Activated CD8-positive, alpha-beta memory T cell treated with anti-CD3 and anti-CD28 coated beads for 4 hours (primary cell): ENCODE measurements at places on chromosomes 1 and 21.

- DNase-seq: no peak
Observed at GRCh38 chr1:89170170-89171066, 5.4 kb downstream of the GBP7 start.

DNA sequence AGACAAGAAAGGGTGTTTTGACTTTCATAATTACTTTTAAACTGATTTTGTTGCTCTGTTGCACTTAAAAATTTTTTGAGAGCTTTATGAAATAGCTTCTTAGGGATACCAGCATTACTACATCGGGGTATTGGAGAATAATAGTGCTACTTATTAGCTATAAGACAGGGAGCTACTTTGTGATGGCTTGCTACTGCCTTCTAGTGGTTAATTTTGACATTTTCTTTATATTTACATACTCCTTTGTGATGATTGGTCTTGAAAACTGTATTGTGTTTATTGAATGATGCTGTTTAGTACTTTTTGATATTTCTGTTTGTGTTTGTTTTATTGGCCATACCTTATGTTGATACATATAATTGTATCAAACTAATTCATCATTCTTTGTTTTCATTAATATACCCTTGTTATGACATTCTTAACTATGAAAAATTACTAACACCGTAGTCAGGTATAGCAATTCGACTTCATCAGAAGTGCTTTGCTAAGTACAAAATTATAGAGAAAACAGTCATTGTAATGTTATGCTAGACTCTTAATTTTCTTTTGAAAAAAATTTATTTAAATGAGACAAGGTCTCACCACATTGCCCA is 85.5 kb downstream of the CLIC4 start:
- no peak for DNase-seq

- no peak for DNase-seq
Observed at GRCh38 chr1:30901798-30902581, 6.6 kb downstream of the SDC3 start.

- DNase-seq: no peak
Observed at GRCh38 chr1:17137441-17137840, 18.2 kb upstream of the PADI2 start.

- DNase-seq: no peak
Observed at GRCh38 chr1:16979475-16980327, 719 bp downstream of the MFAP2 start.

DNA sequence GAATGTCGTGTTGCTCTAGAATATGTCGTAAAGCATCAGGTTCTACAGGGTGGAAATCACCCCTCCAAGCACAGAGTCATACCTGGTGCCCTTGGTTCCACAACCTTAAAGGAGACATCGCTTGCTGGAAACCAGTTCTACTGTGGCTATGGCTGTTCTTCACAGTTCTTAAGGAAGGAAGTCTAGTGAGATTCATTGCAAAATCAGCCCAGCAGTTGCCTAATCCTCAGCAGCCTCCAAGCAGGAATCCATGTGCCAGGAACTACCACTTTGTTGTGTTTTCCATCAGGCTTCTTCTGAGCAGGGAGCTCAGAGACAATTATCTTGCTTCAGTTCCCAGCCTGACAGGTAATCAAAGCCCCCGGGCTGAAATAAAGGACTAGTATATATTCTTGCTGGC is 45.0 kb upstream of the SLC35F3 start:
- no peak for DNase-seq

DNA sequence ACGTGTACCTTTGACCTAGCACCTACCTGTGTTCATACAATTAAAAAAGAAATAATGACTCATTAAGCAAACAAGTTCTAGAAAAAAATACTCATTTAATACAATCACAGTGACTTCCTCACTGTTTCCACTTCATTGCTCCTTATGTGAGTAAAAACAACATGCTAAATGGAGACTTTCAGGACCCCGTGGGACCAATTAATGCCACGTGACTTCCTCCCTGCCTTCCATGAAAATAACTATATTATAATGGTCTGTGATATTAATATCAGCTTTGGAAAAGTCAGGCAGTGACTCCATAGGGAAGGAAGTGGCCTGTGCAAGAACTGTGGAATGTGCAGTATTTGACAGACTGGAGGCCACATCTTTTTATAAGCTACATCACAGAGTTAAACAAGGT is 337.8 kb downstream of the HLX start:
- no peak for DNase-seq

DNA sequence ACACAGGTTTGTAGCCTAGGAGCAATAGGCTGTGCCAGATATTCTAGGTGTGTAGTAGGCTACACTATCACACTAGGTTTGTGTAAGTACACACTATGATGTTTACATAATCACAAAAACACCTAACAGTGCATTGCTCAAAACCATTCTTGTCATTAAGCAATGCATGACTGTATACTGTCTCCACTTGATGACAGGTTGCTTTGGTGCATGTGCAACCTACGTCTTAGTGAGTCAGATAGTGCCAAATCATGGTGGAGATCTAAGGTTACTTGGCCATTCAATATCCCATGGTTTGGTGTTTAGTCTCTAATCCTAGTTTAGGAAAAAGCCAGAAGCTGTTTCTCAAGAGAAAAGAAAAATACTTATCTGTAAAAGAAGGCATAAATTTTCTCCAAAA is 181.1 kb downstream of the KCNK2 start:
- DNase-seq: no peak

- no peak for DNase-seq
Observed at GRCh38 chr1:228478326-228478725, 8.9 kb upstream of the RNF187 start.

DNA sequence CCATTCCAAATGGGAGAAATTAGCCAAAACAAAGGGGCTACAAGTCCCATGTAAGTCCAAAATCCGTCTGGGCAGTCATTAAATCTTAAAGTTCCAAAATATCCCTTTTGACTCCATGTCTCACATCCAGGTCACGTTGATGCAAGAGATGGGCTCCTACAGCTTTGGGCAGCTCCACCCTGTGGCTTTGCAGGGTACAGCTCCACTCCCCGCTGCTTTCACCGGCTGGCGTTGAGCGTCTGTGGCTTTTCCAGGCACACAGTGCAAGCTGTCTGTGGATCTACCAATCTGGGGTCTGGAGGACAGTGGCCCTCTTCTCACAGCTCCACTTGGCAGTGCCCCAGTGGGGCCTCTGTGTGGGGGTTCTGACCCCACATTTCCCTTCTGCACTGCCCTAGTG is 130.2 kb downstream of the TPR start:
- no peak for DNase-seq

DNA sequence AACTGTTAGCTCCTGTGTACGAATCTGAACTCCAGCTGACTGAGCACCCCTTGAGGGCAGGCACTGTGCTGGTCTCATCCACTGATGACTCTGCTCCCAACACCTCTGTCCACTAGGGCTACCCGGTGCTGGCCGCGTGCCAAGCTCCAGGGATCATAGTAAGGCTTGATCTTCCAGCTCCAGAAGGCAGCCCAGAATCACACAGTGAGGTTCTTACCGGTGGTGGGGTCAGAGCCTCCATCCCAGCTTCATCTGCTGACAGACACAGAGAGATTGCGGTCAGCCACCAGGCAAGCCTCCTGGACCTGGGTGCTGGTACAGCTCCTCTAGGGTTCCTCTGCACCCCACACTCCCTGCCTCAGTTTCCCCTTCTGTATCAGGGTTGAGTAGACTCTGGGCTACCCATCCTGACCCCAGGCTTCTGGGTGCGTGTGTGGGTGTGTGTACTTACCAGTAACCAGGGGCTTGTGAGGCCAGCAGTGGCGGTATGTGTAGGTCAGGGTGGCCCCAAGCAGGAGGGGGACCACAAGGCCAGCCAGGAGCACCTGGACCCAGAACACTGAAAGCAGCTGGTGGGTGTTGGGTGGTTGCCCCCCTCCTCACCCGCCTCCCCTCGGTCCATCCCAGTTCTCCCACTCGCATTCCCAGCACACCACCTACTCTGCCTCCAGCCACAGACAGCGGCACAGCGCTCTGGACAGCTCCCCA is 3.4 kb downstream of the TNFRSF25 start:
- no peak for DNase-seq

DNA sequence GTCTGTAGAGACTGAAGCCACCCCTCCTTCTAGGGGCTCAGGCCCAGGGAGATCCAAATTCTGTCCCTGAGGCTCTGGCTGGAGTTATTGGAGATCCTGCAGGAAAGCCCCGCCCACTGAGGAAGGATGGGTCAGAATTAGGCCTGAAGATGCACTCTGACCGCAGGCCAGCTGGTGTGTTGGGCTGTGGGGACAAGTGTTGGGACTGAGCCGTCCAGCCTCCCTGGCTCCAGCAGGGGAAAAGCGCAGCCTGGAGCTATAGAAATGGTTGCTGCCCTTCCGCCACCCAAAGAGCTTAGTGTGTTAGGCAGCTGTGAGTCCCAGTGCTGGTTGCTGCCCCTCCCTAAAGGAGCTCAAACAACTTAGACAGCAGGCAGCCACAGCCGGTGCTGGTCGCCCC is 33.0 kb upstream of the PRRX1 start:
- no peak for DNase-seq

DNA sequence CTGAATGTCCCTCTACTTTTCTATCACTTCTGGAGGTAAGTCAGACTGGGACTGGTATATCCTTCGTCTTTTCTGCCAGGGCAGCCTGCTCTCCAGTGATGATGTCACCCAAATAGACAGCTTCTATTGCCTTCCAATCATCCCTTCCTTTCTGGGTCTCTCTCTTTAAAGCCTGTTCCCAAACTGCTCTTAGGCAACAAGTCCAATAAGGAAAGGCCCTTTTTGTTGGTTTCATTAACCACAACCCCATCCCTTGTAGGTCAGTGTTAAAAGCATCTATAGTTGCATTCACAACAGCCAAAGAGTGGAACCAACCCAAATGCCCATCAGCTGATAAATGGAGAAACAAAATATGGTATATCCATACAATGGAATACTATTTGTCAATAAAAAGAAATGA is 114.4 kb downstream of the CNIH3 start:
- DNase-seq: no peak

DNA sequence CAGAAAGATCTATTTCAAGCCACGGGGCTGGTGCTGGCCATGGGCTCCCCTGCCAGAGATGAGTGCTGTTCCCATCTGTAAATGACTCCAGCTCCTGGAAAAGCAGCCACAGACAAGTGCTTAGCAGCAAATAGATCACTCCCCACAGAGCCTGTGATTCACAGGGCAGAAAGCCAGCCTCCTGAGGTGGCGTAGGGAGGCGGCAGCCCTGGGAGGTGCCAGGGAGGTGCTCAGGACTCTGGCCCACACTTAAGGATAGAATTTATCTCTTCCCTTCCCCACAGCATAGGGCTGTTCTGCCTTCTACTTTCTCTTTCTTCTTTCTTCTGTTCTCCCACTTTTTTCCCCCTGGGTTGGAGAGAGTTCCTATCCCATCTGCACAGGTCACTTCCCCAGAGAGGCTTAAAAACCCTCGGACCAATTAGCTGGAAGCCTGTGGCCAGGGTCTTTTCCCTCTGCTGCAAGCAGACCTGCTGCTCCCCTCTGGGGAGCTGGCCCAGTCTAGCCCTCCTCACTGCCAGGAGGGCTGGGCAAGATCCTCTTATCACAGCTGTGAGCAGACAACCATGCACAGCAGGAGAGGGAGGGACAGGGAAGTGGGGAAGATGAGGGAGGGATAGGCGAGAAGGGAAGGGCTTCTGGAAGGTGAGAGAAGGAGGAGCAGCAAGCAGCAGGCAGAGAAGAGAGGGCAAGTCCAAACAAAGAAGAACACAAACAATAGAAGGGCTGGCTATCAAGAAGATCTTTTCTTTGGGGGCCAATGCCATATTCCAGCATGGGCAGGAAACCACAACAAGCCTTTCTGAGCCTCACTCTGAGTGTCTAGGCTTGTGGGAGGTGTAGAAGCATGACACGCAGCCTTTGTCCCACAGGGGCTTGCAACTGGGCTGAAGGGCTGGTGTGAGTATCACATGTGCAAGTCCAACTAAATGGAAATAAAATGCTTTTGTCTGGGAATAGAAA is 41.0 kb downstream of the KCND3 start:
- DNase-seq: no peak

DNA sequence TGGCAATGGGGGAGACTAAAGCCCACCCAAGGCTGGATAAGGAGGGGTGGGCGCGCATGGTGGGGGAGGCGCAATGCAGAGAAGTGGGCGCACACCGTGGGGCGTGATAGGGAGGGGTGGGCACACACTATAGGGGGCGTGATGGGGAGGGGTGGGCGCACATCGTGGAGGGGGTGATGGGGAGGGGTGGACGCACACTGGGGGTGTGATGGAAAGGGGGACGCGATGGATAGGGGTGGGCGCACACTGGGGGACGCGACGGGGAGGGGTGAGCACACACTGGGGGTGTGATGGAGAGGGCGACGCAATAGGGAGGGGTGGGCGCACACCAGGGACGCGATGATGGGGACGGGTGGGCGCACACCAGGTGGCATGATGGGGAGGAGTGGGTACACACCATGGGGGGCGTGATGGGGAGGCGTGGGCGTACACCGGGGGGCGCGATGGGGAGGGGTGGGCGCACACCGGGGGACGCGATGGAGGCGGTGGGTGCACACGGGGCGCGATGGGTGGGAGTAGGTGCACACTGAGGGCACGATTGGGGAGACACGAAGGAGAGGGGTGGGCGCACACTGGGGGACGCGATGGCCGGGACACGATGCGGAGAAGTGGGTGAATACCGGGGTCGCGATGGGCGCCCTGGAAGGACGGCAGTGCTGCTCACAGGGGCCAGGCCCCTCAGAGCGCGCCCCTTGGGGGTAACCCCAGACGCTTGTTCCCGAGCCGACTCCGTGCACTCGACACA is 929 bp downstream of the SUMO3 start:
- DNase-seq: no peak

DNA sequence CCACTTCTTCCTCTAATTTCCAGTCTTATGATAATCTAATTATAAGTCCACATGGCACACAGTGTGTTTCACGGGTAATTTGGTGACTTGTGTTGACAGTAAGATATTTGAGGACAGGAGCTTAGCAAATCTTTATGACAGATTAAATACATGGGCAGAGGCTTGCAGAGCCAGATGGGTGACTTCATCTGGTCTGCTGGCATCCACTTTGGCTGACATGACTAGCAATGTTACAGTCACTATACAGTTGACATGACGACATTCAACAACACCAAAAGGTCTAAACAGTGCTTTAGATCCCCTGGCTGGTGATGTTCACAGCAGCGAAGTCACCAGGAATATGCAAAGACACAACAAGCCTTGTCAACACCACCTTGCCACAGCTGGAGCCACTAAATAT is 147.2 kb downstream of the ETS2 start:
- no peak for DNase-seq

- no peak for DNase-seq
Observed at GRCh38 chr1:94068096-94068998, 52.6 kb downstream of the ABCA4 start.

DNA sequence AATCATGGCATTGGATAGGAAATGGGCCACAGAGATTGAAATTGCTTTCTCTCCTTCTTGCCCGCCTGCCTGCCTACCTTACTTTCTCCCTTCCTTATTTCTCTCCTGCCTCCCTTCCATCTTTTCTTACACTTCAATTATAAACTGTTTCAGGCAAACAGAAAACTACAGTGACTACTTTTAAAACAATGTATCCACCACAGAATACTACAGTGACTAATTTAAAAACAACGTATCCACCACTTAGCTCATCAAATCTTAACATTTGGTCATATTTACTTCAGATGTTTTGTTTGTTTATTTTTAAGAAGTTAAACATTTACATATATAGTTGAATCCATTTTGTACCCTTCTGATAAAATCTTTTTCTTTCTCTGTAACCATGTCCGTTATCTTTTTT is 54.4 kb downstream of the SNRPE start:
- no peak for DNase-seq

- no peak for DNase-seq
Observed at GRCh38 chr1:119556423-119556822, 49.4 kb downstream of the HSD3B1 start.
